ENCODE measurements at places on chromosomes 1 and 21. TPM values are rescaled to one million over a fixed set of nuclear protein-coding genes. Genes with fewer than 3 reads are reported as not detected.

DNA sequence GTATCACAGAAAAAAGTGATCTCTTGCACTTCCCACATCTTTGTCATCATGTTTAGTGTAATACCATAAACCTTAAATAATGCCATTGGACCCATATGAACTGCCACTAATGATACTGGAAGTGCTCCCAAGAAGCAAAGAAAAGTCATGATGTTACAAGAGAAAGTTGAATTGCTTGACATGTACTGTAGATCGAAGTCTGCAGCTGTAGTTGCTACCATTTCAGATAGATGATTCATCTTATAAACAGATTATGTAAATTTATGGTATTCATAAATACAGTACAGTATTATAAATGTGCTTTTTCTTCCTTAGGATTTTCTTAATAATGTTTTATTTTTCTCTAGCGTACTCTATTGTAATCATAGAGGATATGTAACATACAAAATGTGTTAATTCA, 30.1 kb upstream of the LAMC2 start:
- DNase-seq: no peak

GRCh38 chr1:212585210-212585609, 23.4 kb upstream of the ATF3 start:
- no peak for DNase-seq

The GPR37L1 gene
- 0.11 TPM for polyA plus RNA-seq

The OR2M3 gene
- 0.01 TPM for polyA plus RNA-seq
